ENCODE measurements at places on chromosomes 6 and 20.

GRCh38 chr6:14107000-14107399, 10.6 kb upstream of the CD83 start:
- DNase-seq: no peak

DNA sequence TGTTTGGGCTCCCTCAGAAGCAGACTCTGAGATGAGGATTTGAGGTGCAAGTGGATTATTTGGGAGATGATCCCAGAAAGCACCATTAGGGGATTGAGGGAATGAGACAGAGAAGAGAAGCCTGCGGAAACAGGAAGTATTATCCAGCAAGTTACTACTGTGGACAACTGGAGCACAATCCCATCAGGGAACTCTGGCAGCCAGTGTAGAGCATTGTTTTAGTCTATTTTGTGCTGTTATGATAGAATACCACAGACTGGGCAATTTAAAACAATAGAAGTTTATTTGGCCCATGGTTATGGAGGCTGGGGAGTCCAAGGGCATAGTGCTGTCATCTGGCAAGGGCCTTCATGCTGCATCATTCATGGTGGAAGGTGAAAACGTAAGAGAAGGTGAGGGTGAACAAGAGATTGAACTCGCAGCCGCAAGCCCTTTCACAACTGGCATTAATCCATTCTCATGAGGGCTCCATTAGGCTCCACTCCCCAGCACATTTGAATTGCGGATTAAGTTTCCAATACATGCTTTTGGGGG, 43.5 kb upstream of the SLC9A8 start:
- no peak for DNase-seq

GRCh38 chr20:62816884-62817873, at the start of gene COL9A3:
TSS of gene COL9A3 (plus strand) at chr20:62817050. CDS start at chr20:62817065, 15 bp downstream.
- no peak for DNase-seq

DNA sequence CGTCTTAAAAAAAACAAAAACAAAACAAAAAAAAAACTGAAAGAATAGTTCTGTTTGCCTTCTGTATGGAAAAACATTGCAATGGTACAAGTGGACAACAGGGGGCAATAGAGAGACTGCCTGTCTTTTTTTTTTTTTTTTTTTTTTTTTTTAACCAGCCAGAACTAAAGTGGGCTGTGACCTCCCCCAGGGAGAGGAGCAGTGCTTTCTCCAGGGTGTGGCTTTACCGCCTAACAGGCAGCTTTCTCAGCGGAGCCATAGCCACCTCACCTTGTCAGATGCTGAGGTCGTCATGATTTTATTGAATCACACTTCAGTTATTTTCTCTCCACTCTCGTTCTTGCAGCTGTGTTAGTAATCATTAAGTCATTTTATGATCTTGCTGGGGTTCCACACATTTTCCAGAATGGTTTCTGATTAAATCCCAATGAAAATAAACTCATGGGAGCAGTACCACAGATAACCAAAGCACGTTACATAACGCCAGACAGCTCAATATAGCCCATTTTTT, 78.4 kb downstream of the GMPR start:
- DNase-seq: peak; percentile 28

- DNase-seq: no peak
These were observed 329.1 kb upstream of the QKI start for GRCh38 chr6:163085426-163085825.

DNA sequence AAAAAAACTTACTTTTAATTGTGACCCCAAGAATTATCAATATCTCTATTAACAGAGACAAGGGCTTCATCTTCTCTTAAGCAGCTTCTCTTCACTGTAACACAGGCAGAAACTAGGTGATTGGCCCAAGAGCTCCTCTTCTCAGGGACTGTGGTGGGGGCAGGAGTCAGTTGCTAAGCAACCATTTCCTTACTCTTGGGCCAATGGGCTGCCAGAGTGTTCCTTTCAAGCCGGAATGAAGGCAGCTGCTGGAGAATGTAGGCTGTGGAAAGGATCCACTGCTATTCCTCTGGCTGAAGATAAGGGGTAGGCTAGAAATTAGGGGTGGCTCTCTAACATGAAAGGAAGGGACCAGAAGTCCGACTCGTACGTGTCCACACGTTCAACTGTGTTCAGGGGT, at the start of gene SEL1L2:
TSS of gene SEL1L2 (minus strand) at position 150 of the 400 bp plus-strand sequence. CDS start at position 70, 80 bp downstream.
- no peak for DNase-seq

GRCh38 chr6:53315086-53315724, 33.5 kb downstream of the ELOVL5 start:
- DNase-seq: no peak

DNA sequence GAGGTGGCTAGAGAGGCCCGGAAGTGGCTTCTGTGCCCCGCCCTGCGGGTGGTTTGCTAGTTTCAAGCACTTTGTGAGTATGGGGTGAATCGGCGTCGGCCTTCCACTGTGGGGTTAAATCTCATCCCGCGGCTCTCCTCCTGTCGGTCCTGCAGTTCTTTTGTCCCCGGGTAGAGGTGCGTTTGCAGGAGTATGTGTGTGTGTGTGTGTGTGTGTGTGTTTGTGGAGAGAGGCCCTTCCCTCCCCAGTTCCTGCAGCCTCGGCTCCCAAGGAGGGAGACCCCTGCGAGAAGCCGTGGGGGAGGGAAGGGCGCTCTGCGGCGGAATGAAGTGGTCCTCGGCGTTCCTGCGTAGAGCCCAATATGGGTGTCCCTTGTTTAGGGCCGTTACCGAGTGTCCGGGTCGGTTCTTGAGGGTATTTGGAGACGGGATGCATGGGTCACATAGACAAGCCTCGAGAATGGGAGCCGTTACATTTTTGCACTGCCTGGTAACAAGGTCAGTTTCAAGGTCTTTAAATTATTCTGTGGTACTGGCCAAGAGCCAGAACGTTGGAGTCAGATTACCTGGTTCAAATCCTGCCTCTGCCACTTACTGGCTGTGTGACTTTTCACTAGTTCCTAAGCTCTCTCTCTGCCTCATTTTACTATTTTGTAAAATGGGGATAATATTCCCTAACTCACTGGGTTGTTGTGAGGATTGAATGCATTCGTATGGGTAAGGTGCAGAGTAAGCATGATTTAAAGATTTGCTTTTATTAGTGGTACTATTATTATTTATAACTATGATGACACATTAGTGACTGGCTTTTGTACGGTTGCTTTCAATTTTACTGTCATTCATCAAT, at the start of gene ZKSCAN3:
TSS of gene ZKSCAN3 (plus strand) at position 56 of the 846 bp plus-strand sequence. CDS start 9,640 bp downstream, outside the sequence.
- DNase-seq: peak; percentile 75

- DNase-seq: no peak
These were observed 49.5 kb downstream of the DOK5 start for GRCh38 chr20:54524849-54525248.

GRCh38 chr6:36955671-36956445, 1.3 kb downstream of the PI16 start:
- no peak for DNase-seq

DNA sequence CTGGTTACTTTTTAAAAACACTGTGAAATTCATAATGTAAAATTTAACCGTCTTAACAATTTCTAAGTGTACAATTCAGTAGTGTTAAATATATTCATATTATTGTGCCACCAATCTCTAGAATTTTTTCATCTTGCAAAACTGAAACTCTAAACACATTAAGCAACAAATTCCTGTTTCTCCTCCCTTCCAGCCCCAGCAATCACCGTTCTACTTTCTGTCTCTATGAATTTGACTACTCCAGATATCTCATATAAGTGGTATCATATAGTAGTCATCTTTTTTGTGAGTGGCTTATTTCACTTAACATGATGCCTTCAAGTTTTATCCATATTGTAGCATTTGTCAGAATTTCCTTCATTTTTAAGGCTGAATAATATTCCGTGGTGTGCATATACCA, 44.7 kb downstream of the RSPH3 start:
- DNase-seq: no peak

- no peak for DNase-seq
These were observed 571 bp downstream of the ITCH start for GRCh38 chr20:34363465-34364222.

DNA sequence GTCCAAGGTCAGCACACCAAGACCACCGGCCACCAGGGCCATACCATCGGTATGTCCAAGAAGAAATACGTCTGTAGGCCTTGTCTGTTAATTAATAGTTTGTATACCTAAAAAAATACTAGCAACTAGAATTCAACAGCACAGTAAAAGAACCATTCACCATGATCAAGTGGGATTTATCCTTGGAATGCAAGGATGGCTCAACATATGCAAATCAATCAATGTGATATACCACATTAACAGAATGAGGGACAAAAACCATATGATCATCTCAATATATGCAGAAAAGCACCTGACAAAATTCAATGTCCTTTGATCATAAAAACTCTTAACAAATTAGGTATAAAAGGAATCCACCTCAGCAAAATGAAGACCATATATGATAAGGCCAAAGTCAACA, 24.4 kb downstream of the RPP40 start:
- DNase-seq: no peak

GRCh38 chr6:74510878-74511277, 695.0 kb downstream of the COL12A1 start:
- DNase-seq: no peak

DNA sequence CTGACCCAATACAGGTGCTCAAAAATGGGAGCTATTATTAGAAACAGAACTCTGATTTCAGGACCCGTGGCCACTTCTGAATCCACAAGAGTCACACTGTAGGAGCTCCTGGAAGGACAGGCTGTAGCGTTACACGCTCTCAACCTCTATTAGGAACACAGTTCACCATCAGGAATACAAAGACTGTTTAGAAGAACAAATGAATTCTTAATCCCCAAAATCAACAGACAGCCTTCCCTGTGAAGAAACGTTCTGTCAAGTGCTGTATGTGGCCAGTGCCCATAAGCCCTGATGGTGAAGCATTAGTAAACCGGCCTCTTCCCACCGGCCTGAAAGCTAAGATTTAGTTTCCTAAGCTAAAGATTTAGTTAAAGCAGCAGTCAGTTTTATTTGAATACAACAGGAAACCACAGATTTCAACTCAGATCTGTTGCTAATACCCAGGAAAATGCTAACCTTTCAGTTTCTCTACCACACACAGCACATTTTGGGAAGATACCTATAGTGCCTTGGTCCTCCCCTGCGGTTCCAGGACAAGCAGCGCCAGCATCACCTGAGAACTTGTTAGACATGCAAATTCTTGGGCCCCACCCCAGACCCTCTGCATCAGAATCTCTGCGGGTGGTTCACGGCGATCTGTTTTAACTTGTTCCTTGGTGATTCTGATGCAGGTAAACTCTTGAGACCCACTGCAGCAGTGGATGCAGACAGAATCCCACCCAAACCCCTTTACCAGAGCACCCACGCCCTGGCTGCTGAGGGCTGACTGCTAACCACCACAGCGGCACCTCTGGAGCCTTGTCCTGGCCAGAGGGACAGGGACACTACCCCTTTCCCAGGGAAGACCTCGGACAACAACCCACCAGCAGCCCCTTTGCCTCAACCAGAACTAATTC, 33.4 kb downstream of the MTRES1 start:
- DNase-seq: no peak

DNA sequence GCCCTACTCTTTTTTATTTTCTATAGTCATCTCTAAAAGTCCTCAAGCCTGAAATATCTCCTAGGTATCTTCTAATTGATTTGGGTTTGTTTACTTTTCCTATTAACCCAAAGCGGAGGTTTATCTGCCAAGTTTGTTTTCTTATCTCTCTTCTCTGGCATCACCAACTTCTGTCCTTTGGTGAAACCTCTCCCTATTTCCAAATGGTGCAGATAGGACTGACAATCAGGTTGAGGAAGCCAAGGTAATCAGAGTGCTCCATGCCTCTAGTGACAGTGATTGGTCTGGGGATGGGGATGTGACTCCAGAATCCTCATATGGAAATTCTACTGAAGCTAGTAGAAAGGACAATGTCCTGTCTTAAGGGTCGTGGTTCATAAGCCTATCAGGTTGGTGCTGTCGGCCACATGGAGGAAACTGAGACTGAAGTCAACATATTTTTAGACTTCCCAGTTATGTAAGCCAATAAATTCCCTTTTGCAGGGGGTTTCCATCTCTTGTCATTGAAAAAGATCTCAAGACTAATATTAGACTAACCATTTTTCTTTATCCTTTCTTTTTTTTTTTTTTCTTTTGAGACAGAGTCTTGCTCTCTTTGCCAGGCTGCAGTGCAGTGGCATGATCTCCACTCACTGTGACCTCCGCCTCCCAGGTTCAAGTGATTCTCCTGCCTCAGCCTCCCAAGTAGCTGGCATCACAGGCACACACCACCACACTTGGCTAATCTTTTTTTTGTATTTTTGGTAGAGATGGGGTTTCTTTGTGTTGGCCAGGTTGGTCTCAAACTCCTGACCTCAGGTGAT, 28.0 kb downstream of the KIF6 start:
- DNase-seq: no peak

DNA sequence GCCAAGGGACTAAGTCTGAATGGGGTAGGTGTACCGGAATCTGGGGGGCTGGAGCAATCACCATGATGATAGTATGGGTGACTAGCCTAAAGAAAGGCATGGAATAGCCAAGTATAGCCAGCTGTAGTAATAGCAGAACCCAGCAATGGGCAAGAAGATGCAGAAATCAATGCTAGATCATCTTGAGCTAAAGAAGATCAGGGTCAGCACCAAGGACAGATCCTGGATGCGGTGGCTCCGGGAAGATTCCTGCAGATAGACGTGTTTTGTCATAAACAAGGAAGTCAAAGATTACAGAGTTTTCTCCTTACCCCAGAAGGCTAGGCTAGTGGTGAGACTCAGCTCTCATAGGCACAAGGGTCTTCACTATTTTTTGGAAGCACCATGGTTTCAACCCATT, 561.6 kb upstream of the CHD6 start:
- no peak for DNase-seq

DNA sequence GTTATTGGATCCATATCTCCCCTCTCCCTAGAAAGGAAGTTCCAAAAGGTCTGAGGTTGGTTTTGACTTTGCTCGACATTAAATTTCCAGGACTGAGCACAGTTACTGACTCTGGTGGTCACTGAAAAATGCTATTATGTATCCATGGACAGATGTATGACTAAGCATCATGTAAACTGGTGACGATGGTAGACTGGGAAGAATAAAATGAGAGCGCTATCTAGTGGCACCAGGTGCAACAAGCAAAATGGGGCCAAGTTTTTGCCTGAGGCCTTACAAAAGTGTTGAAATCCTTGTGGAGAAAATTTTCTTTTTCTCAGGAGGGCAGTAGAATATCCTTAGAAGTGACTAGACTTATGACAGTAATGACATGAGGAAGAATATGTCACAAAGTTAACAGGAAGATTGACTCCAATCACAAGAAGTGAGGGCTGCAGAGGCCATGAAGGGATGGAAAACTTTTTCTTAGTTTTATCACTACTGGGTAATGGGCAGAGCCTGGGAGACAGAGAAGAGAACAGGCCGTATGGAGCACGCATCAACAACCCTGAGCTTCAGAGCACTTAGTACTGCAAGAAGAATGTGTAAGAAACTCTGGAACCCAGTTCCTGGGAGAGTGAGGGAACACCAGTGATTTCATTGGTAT, 88.9 kb upstream of the ELOVL5 start:
- no peak for DNase-seq

GRCh38 chr6:149118737-149119653, 198.5 kb upstream of the TAB2 start:
- DNase-seq: no peak

GRCh38 chr6:21202521-21202920, 391.0 kb upstream of the SOX4 start:
- DNase-seq: no peak

GRCh38 chr6:136947037-136947436, 24.9 kb downstream of the SLC35D3 start:
- no peak for DNase-seq

- no peak for DNase-seq
These were observed 152.3 kb downstream of the CDC5L start for GRCh38 chr6:44539701-44540355.

GRCh38 chr6:70282312-70282918, 20.5 kb downstream of the COL9A1 start:
- DNase-seq: no peak

- no peak for DNase-seq
These were observed 158.1 kb upstream of the HCRTR2 start for GRCh38 chr6:55016261-55016660.
